ENCODE measurements at places on chromosomes 4 and X.

- DNase-seq, result no peak
These were observed 41.2 kb upstream of the SMAD1 start for GRCh38 chr4:145440292-145441007.

DNA sequence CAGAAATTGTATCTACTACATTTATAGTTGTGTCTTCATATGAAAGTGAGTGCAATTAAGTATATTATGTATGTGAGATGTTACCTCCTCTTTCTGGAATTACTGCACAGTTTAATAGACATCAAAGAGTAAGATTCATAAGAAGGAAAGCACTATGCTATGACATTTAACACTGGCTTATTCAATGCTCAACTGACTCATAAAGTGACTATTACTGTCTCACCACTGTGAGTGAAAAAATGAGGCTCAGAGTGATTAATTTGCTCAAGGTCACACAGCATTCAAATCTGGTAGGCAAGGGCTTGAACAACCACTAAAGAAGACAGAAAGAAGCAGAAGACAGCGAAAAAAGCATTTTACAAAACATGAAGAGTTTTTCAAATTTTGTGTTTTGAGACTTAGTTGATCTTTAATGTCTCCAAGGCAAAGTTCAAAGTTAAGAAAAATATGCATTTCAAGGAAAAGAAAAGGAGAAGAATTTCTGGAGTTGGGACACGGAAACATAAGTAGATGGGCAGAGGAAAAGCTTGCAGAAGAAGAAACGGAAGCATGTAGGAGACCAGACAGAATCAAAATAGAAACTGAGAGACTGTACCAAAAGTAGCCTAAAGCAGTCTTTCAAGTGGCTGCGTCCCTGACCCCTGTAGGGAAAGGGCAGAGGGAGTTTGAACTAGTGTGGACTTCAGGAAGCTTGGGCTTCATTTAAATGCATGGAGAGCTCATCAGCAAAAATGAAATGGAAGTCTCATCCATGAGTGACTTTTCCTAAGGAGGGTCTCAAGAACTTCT is 66.3 kb downstream of the KCNIP4 start:
- no peak for DNase-seq

DNA sequence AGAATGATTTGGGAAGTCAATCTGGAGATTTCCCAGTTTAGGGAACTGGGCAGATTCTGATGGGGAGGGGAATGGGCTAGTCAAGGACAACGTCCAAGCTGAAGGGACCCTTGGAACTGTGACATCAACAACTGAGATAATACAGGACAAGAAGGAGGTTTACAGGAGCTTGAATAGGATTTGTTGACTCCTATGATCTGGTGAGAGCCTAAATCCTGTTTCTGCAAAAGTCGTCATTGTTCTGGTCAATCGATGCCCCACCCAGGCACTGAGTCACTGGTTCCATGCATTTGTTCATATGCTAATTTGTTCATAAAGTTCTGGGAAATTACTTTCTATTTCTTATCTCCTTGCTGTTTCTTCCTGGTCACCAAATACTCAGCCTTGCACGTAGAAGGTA is 15.3 kb upstream of the PDGFRA start:
- DNase-seq, result no peak

- DNase-seq, result no peak
These were observed 83.7 kb upstream of the FAM9C start for GRCh38 chrX:13128104-13128503.

DNA sequence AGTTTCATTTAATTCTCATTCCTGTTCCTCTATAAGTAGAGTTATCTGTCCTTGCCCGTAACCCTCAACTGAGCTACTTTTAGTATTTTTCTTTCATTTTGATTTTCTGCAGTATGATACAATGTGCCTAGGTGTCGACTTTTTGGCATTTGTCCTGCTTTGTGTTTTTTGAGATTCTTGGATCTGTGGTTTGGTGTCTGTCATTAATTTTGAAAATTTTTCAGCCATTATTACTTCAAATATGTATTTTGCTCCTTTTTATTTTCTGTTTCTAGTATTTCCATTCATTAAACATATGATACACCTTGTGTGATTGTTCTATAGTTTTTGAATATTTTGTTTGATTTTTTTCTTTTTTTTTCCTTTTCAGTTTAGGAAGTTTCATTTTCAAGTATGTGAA is 598.9 kb downstream of the SPOCK3 start:
- no peak for DNase-seq

GRCh38 chrX:43716696-43717095 is 60.6 kb downstream of the MAOA start:
- DNase-seq, result no peak

- no peak for DNase-seq
These were observed 130.4 kb downstream of the BCOR start for GRCh38 chrX:39967348-39967747.

DNA sequence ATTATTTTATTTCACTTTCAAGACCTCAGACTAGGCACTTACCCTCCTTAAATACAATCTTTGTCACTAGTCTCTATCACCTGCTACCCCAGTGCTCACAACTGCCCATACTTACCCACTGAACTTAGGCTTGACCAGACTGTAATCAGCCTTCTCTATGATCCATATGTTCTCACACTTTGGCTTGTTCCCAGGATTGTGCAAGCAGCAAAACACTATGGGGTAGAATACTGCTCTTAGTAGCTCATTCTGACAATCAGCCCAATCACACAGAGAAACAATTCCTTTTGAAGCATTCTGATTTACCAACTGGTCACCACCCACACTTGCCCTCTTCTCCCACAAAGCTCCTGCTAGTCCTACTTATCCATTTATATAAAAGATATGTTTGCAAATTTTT is 878.3 kb downstream of the FSTL5 start:
- DNase-seq, result no peak

All from activated CD8-positive, alpha-beta memory T cell treated with anti-CD3 and anti-CD28 coated beads for 4 hours (primary cell).